ENCODE measurements at places on chromosomes 3 and 15.

GRCh38 chr3:140470962-140471361, 206.9 kb upstream of the TRIM42 start:
- no peak for DNase-seq

GRCh38 chr15:59303633-59304032, 69.0 kb downstream of the MYO1E start:
- DNase-seq = no peak

DNA sequence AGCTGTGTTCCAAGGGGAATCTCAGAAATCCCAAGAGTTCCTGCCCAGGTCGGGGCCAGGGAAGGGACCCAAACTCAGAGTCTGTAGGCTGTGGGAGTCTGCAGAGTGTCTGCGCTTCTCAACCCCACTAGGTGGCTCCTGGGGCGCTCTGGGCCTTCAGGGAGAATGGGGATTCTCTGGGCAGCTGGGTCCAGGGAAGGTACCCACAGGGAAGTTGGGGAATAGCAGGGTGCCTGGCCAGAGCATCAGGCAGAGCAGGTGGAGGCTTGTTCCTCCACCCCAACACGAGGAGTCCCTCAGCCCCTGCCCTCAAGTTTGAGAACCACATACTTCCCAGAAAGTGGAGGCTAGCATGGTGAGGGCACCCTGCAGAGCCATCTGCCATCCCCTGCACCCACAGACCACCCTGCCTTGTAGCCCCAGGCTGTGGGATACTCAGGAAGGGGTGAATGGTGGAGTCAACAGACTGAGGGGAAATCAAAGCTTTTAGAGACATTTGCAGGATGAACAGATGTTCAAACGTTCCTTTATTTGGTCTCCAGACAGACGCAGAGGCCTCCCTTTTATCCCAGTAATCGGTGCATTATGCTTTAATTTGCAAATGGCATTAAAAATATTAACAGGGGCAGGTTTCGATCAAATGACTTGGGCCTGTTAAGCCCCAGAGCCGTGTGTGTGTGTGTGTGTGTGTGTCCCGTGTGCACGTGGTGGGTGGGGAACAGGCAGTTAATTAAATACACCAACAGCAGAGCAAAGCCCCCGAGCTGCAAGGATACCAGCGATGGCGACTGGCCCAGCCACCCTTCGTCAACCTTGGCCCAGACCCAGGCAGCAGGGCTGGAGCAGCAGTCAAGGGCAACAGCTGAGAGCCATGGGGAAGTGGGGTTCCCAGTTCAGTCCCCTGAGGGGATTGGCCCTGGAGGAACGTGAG, 57.7 kb downstream of the DNAJB8 start:
- no peak for DNase-seq

DNA sequence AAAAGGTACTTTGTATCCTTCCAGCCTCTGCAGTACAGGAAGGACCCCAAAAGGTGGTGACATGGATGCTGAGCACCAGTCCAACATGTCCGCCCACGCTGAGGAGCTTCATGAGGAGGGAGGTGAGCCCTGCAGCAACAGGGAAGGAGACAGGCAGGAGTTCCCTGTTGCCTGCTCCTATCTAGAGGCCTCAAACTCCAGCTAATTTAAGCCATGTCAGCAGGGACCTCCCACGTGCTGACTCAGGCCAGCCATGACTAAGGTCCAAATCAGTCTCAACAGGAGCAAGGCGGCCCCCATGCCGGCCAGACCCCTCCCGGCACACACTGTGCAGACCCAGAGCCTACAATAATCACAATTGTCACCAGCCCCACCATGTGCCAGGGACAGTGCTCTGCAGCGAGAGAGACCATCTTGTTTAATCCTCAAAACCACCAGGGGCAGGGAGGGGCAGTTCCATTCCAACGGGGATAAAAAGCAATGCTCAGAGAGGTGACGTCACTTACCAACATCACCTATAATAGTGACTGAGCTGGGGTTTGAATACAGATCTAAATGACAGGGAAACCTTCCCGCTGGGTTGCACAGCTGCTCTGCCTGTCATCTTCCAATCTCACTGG, 54.5 kb upstream of the GATA2 start:
- DNase-seq = peak; percentile 43

DNA sequence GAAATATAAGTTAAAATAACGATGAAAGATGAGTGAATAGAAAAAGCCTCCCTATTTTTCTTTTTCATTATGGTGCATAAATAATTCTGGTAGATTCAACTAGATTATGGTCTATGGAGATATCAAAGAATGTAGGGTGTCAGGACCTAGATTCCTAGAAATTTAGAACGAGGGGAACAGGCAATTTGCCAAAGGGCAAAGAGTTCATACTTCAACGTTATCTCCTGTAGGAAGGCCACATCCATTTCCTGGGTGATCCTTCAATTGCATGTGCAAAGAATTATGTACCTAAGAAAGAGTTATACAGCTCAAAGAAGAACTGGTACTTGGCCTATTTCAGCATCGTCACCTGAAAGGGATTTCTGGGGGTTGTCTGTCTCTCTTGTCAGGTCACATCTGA, 351.8 kb downstream of the FOXP1 start:
- peak; percentile 90 for DNase-seq

GRCh38 chr15:75733761-75734651, 21.4 kb upstream of the CSPG4 start:
- DNase-seq = no peak

- no peak for DNase-seq
Observed at GRCh38 chr15:31477301-31477700, 150.7 kb downstream of the KLF13 start.

- no peak for DNase-seq
Observed at GRCh38 chr3:144128108-144128892, 156.7 kb downstream of the DIPK2A start.

GRCh38 chr3:194181612-194182529, 45.9 kb downstream of the HES1 start:
- DNase-seq = no peak

GRCh38 chr15:38414357-38414756, 39.6 kb upstream of the FAM98B start:
- peak; percentile 32 for DNase-seq
